ENCODE measurements at places on chromosomes 3 and 15.

- no peak for DNase-seq
These were observed 18.4 kb downstream of the MEF2A start for GRCh38 chr15:99584081-99584600.

DNA sequence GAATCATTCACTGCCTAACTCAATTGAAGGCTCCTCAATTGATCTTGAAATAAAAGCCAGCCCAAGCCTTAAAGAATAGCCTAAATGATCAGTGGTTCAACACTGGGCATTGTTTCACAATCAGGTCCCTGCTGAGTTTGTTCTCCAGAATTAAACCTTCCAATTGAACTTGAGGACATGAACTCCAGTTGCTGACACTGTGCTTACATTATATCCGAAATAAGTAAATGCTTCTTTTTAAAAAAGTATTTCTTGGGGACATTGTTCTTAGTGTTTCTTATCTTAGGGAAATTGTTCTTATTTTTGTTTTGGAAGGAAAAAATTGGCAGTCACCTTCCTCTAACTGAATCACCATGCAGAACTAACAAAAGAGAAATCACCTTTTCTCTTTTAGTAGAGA, 450.2 kb downstream of the RBMS3 start:
- no peak for DNase-seq

DNA sequence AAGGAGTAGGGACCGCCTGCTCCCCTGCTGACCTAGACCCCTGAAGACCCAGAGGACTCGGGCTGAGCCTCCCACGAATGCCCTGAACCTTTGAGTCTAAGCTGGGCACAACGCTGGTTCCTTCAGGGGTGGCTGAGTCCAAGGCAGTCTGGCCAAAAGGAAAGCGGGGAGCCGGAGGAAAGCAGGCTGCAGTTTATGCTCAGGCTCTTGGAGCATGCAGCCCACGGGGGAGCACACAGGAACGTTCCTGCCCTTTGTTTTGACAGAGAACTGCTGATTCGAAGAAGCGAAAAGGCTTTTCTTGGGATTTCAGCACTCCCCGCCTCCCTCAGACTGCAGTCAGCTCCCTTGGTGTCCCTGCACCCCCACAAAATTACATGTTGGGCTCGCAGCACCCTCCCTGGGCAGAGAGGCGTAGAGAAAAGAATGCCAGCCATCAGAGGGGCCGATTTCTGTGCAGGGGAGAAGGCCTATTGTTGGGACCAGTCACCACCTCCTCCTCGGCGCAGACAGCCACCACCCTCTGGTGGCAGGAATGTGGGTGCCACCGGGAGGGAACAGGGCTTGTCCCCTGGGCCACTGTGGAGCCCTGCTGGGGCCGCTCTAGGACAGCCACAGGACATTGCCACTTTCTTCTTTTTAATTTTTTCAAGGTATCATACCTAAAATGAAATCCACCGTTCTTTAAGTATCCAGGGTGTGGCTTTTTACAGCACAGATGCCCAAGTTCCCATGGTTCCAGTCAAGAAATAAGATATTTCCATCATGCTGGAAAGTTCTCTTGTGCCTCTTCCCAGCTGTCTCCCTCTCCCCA, 72.2 kb downstream of the SMAD6 start:
- peak; percentile 95 for DNase-seq

DNA sequence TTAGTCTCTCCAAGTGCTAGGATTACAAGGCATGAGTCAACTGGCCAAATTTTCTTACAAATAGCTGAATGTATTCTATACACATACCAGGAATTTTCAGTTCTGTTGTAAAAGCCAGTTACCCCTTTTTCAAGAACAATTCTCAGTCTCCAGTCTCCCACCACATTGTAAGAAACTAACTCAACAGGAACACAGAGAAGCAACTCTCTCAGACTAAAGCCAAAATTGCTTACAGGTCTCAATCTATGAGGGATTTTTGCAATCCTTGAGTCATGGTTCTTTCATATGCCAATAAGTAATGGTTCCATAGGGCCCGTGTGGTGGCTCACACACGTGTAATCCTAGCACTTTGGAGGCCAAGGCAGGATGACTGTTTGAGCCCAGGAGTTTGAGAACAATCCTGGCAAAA, 8.5 kb downstream of the IP6K2 start:
- DNase-seq, result no peak

- DNase-seq, result no peak
These were observed 6.9 kb upstream of the ALPK3 start for GRCh38 chr15:84810073-84810840.

GRCh38 chr3:14231998-14232501, 53.4 kb downstream of the LSM3 start:
- no peak for DNase-seq

DNA sequence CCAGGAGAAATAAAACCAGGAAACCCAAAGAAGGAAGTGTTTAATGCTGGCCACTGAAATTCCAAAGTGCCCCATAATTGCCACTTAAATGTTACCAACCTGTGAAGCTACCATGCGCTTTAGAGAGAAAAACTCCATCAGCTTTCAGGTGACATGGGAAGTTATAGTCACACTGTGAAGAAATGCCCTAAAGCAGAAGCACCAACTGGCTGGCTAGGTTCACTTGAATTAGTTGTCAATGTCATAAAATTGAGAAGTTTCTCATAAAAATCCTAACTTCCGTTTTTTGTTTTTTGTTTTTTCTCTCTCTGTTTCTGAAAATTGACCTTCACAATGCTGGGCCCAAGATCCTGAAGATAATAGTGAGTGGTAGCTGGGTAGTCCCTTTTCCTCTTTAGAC, 167.9 kb upstream of the CTNNB1 start:
- DNase-seq, result no peak

DNA sequence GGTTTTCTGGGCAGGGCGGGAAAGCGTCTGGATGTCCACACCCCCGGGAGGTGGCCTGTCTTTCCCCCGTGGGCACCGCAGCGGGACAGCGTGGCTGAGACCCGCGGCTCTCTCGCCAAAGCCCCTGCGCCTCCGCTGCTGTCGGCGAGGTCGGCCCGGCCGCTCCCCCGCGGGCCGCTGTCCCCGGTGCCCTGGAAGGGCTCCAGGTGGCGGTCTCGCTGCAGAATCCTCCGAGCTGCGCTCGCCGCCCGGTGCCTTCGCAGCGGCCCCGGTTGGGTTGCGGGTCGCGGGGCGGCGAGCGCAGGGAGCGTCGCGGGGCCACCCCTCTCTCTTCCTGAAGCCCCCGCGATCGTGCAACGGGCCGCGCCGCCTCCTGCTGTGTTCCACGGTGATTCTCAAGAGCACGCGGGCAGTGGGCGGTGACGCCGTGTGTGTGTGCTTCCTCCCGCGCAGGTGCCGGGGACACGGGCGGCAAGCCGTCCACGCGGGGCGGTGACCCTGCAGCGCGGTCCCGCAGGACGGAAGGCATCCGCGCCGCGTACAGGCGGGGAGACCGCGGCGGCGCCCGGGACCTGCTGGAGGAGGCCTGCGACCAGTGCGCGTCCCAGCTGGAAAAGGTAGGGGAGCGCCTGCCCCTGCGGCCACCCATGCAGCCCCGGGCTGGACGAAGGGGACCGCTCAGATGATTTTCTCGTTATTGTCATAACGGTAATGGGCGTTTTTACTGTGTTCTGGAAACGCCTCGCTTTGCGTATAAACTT, 54.4 kb downstream of the LRRK1 start:
- DNase-seq, result peak; percentile 62

- peak; percentile 13 for DNase-seq
These were observed 624 bp downstream of the AKAP13 start for GRCh38 chr15:85380812-85381642.

- no peak for DNase-seq
These were observed 98.5 kb downstream of the MTHFS start for GRCh38 chr15:79798311-79798710.

Measured in H1 (cell line).